Type B pancreatic cell (in vitro differentiated cells): ENCODE measurements at places on chromosomes 1 and 21. TPM values are rescaled to one million over a fixed set of nuclear protein-coding genes. Genes with fewer than 3 reads are reported as not detected.

- DNase-seq: peak; percentile 6
These were observed 27.0 kb upstream of the TMEM39B start for GRCh38 chr1:32045772-32046171.

- no peak for DNase-seq
These were observed 15.0 kb upstream of the ANGPTL1 start for GRCh38 chr1:178885869-178886268.

AHCTF1 gene
- total RNA-seq: 27.0 and 34.9 TPM in 2 replicates

- peak; percentile 22 for DNase-seq
These were observed 59.9 kb downstream of the C1orf198 start for GRCh38 chr1:230808281-230808872.

GRCh38 chr1:6033986-6034749, 11.5 kb upstream of the KCNAB2 start:
- no peak for DNase-seq

DNA sequence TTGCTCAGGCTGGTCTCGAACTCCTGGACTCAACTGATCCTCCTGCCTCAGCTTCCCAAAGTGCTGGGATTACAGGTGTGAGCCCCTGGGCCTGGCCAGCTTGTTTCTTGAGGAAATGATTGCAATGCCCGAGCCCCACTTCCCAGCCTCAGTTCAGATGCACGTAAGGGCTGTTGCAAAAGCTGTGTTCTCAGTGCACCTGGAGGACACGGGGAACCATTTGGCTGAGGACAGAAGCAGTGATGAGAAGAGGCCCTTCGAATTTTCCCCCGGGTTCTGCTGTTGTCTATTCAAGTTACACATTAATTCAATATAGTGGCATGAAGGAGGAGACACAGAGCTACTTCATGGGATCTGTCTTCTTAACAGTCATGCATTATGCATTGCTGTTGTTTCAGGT, 78.8 kb upstream of the WDR26 start:
- no peak for DNase-seq

FOXD3 gene
- 0.12 and 0.70 TPM in 2 replicates for total RNA-seq

- no peak for DNase-seq
These were observed 22.5 kb downstream of the NTMT2 start for GRCh38 chr1:170168265-170168664.

GRCh38 chr1:64540265-64540791, 70.4 kb downstream of the CACHD1 start:
- no peak for DNase-seq

- no peak for DNase-seq
These were observed 11.7 kb downstream of the QSOX1 start for GRCh38 chr1:180166436-180166800.

C1QC gene
- total RNA-seq: not detected in 2 replicates

TMEM52 gene
- 1.8 and 3.9 TPM in 2 replicates for total RNA-seq

- DNase-seq: no peak
These were observed 602 bp downstream of the KIAA0319L start for GRCh38 chr1:35556484-35557117.

- DNase-seq: no peak
These were observed 14.4 kb upstream of the CHI3L1 start for GRCh38 chr1:203200916-203201315.

GRCh38 chr21:27326301-27326700, 359.4 kb upstream of the ADAMTS5 start:
- DNase-seq: no peak

DNA sequence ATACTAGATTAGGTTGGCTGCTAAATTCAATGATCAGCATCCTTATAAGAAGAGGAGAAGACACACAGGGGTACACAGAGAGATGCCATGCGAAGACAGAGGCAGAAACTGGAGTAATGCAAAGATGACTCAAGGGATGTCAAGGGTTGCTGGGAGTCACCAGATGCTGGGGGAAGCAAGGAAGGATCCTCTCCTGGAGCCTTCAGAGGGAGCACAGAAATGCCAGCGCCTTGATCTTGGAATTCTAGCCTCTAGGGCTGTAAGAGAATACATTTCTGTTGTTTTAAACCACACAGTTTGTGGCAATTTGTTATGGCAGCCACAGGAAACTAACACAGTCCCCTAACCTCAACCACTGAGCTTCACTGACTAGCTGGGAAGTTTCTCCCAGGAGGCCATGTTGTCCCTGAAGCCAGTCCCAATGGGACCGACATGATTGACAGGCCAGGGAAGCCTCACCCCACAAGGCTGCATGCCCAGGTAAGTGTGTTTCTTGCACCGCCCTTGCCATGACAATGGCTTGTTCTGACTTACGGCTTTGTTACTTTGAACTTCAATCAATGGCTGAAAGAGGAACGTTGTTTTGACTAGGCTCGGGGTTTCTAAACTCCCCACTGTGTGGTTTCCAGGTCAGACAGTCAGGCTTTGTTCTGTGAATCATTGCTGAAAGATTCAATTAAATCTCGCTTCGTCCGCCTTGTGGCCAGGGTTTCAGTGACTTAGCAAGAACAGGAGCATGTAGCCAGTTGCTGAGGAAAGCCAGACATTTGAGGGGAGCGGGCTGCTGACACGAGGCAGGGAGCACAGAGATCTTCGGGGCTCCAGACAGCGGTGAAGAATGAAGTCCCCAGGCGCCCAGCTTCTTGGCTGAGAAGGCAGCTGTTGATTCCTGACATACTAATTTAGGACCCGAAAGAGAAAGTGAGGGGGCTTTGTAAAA, 62.3 kb downstream of the RUNX1 start:
- DNase-seq: no peak

GRCh38 chr1:198135366-198135765, 21.4 kb upstream of the NEK7 start:
- no peak for DNase-seq

OLFML2B gene
- total RNA-seq: 11.9 and 35.0 TPM in 2 replicates

- no peak for DNase-seq
These were observed 360.6 kb upstream of the USP24 start for GRCh38 chr1:55575571-55576279.

- no peak for DNase-seq
These were observed 114.5 kb upstream of the C1orf21 start for GRCh38 chr1:184272175-184272866.

FCRL1 gene
- total RNA-seq: not detected in 2 replicates

DNA sequence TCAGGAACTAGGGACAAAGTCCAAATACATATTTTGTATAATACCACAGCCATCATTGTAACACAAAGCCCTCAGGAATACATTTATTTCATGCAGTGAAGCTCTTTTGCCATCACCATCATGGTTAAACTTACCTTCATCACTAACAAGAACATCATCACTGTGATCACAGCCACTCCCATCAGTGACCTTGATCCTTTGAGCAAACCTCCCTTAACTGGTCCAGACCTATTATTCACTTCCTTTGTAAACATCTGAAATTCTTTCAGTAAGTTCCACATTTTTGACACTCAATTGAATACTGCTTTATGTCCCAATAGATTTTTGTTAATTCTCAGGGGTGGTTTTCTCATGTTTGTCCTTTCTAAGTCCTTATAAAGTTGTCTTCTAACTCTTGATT, 16.2 kb upstream of the KPRP start:
- no peak for DNase-seq

LCE1C gene
- total RNA-seq: not detected in 2 replicates

APCS gene
- 0.40 TPM in 1 of 2 replicates, not detected in the other for total RNA-seq

DNA sequence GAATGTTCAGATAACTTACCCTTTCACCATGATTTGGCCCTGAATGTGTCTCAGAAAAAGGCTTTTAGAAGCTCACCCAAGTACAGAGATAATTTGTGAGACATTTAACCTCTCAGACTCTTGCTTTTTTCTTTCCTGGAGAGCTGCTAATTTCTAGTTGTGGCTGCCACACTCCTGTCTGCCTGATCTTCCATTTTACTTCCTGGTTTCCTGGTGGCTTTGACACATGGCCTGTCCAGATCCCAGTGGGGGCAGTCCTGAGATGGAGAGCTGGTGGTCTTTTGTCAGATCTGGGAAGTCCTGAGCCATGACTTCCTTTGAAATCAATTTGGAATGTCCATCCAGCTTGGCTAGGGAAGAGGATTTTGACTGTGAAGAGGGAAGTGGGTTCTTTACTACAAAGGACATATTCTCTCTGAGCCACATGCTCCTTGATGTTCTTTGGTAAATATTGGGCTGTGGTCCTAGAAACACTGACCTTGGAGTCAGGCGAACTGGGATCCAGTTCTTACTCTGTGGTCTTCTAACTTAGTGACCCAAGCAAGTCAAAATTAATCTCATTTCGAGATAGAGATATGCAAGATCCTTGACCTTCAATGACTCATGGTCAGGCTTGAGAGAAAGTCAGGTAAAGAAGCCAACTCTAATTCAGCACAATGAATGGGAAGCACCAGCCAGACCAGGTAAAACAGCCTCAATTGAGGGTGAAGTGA, 78.0 kb upstream of the HSD17B7 start:
- DNase-seq: no peak

DNA sequence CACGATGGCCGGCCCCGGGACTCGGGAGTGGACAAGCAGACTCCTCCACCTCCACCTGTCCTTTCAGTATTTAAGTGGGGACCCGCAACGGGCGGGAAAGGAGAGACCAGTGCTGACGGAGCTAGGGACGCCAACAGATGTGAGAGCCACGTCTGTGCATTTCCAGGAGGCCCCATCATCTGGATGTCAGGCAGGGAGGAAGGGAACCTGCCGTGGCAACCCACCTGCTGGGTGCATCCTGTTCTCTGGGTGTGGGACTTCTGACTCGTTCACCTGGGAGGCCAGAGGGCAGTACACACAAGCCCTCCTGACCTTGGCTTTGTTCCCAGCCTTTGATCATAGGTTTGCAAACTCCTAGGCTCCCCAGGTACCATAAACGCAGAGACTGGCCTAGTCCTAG, 5.6 kb upstream of the PCBP3 start:
- no peak for DNase-seq

LIPI gene
- not detected in 2 replicates for total RNA-seq

GRCh38 chr1:180734366-180734765, 102.5 kb downstream of the XPR1 start:
- DNase-seq: no peak

GRCh38 chr1:214952648-214953047, 129.9 kb upstream of the KCNK2 start:
- no peak for DNase-seq

DNA sequence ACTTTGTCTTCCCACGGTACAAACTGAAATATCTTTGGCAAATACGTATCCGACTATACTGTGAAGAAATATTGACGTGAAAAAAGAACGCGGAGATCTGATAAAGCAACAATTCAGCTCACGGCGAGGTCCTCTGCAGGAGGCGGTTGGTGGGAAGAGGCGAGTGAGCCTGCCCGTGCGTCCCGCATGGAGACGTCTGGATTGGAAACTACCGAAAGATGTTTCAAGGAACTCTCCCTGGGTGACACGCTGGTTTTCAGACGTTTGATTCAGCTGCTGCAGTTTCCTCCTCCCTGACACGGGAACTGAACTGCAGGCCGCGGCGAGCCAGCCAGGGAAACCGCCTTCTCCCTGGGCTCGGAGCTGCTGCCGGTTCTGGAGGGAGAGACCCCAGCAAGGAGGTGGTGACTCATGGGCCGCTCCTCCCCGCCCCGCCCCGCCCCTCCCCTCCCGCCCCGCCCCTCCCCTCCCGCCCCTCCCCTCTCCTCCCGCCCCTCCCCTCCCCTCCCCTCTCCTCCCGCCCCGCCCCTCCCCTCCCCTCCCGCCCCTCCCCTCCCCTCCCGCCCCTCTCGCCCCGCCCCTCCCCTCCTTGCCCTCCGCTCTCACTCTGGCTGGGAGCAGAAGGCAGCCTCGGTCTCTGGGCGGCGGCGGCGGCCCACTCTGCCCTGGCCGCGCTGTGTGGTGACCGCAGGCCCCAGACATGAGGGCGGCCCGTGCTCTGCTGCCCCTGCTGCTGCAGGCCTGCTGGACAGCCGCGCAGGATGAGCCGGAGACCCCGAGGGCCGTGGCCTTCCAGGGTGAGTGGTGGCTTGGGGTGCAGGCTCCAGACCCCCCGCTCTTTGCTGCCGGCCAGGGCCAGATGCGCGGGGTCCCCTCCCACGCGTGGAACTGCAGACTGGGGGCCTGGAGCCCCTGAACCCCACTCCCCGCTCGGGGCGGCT, at the start of gene COL6A1:
TSS of gene COL6A1 (plus strand) at position 620 of the 941 bp plus-strand sequence. CDS start at position 701, 81 bp downstream.
- peak; percentile 82 for DNase-seq

- DNase-seq: no peak
These were observed 91.2 kb upstream of the KCTD3 start for GRCh38 chr1:215475796-215476481.

KLHDC7A gene
- total RNA-seq: 0.38 and 0.94 TPM in 2 replicates

PLXNA2 gene
- total RNA-seq: 80.1 and 120 TPM in 2 replicates

GRCh38 chr1:160346958-160347357, 3.8 kb downstream of the NCSTN start:
- DNase-seq: no peak

DNA sequence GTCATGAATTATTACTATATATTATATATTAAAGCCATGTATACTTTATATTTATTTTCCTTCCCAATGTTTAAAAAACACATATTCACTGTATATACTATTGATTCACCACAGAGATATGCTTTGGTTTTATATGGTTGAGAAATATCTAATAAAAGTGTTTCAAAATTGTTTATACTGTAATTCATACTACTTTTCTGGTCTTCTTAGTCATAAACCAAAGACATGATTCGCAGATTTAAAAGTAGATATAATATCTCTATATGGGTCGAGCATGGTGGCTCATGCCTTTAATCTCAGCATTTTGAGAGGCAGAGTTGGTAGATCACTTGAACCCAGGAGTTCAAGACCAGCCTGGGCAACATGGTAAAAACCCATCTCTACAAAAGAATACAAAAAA, 738.4 kb downstream of the USP25 start:
- DNase-seq: no peak

BMP8B gene
- total RNA-seq: 1.5 and 2.4 TPM in 2 replicates

DNA sequence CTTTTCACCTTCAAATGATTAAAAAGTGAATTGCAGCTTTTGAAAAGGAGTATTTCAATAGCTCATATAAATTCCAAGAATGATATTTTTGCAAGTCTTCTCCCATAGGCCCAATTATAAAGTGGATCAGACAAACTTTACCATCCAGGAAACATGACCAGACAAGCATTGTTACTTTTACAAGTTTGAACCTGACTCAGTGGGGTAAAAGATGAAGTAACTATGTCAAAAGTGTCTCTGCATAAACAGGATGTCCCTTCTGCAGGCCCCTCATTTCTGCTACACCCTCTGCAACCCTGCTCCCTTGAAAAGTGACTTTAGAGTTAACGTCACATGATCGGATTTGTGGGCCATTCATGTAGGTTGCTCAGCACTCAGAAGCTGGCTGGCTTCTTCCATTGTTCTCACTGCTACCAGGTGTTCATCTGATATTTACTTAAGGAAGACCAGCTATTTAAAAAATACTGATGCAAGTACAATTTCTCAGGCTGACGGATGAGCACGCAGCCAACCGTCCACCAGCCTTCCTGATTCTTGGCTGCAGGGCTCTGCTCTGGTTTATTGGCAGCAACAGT, 32.3 kb downstream of the URB1 start:
- DNase-seq: no peak

- no peak for DNase-seq
These were observed 15.6 kb upstream of the IFI44L start for GRCh38 chr1:78604643-78605042.
